H9 (cell line): ENCODE measurements at places on chromosomes 2 and 18. TPM values are rescaled to one million over a fixed set of nuclear protein-coding genes. Genes with fewer than 3 reads are reported as not detected.

VIT gene
- total RNA-seq = 0.15 TPM in 1 of 2 replicates, not detected in the other

CAPG gene
- total RNA-seq = 72.8 and 78.8 TPM in 2 replicates

DSG1 gene
- total RNA-seq = not detected in 2 replicates

GRCh38 chr2:70094978-70095719, 7.9 kb downstream of the PCBP1 start:
- DNase-seq = no peak

DNA sequence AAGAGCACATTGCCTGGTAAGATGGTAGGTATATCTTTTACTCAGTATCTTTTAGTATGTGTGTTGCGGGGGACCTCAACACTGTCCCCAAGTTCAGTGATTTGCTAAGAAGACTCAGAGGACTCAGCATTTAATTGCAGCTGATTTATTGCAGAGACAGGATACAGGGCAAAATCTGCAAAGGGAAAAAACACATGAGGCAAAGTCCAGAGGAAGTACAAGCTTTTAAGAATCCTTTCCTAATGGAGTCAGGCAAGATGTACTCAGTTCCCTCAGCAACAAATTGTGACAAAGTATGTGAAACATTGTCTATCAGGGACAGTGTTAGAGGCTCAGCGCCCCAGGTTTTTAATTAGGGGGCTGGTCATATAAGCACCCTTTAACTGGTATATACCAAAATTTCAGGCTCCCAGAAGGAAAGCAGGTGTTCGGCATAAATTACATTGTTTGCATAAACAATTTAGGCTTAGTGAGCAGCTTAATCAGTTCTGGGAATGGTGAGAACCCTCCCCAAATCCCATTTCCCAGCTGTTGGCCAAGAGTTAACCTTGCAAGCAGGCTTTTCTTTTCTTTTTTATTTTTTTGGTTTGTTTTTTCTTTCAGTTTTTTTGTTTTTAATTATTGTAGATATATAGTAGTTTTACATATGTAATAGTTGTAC, 41.7 kb downstream of the RAB3GAP1 start:
- DNase-seq = no peak

GRCh38 chr2:185208261-185208660, 530.3 kb upstream of the FSIP2 start:
- peak; percentile 66 for DNase-seq
